ENCODE measurements at places on chromosomes 11 and 22. TPM values are rescaled to one million over a fixed set of nuclear protein-coding genes. Genes with fewer than 3 reads are reported as not detected.

Gene KLHL35
- total RNA-seq = 1.7 TPM

Gene RAG2
- total RNA-seq = not detected

Gene DTX4
- 3.7 TPM for total RNA-seq

Gene SPDYC
- not detected for total RNA-seq

Gene KCNJ11
- 0.51 TPM for total RNA-seq

Gene GRM5
- total RNA-seq = not detected

Gene BTBD18
- total RNA-seq = not detected

Data from T-cell (primary cell).